ENCODE measurements at places on chromosomes 1 and 21. TPM values are rescaled to one million over a fixed set of nuclear protein-coding genes. Genes with fewer than 3 reads are reported as not detected.

The RPAP2 gene
- total RNA-seq = 2.3 TPM

The A3GALT2 gene
- not detected for total RNA-seq

GRCh38 chr1:119674835-119675289 is 26.8 kb upstream of the ZNF697 start:
- no peak for DNase-seq

DNA sequence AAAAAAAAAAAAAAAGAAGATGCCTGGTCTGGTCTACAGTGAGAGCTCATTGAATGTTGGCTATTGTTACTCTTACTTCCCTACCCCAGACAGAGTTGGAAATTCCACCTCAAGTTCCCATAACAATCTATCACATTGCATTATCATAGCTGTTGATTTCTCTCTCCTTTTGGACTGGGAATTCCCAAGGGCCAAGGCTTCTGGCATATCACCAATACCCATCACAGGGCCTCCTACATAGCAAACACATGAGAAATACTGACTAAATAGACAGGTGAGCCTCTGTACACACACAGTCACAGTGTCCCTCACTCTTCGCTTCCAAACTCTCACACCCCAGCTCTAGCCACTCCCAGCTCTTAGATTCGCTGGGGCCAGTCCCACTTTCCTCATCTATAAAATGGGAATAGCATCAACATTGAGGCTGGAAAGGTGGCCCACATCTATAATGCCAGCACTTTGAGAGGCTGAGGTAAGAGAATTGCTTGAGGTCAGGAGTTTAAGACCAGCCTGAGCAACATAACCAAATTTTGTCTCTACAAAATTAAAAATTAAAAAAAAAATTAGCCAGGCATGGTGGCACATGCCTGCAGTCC is 6.4 kb downstream of the PTAFR start:
- DNase-seq = peak; percentile 19

DNA sequence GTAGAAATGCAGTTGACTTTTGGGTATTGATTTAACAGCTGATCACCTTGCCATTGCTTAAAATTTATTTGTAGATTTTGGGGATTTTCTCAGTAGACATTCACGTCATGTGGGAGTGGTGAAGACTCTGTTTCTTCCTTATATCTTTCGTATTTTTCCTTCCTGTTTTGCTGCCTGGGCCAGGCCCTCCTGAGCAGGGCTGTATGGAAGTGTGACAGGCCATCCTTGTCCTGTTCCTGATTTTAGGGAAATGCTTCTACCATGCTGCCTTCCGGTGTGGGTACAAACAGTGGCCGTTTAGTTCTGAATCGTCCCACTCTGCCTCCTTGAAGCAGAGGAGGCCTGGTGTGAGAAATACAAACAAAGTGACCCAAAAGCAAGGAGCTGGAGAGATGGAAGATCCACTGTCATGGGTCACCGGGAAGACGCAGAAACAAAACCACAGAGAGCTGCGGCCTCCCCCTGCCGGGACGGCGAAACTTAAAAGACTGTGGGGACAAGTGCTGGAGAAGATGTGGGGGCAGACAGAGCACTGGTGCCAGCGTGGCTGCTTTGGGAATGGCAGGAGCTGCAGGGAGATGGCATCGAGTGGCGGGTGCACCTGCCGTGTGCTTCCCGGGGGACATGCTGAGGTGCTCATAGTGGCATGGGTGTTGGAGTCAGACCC is 7.6 kb downstream of the AGPAT3 start:
- no peak for DNase-seq

- DNase-seq = peak; percentile 81
These were observed 35.0 kb upstream of the JAK1 start for GRCh38 chr1:65001231-65001792.

GRCh38 chr1:1764876-1765470 is 13.3 kb downstream of the NADK start:
- DNase-seq = no peak

The BCL2L15 gene
- 0.13 TPM for total RNA-seq

The C1orf52 gene
- total RNA-seq = 16.2 TPM

DNA sequence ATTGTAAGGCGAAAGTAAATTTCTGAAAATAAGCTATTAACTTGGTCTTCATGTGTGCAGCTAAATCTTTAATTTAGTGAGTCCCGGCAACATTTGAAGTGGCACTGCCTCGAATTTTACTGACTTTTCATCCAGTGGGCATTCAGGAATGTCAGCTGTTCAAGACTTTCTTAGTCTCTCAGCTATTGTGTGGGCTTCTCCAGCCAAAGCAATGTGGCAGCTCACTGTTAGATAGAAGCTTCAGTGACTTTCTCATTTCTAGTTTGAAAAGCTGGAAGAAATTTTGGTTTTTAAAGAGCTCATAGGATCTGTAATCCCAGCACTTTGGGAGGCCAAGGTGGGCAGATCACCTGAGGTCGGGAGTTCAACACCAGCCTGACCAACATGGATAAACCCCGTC is 44.3 kb upstream of the FAM89A start:
- DNase-seq = no peak

- peak; percentile 86 for DNase-seq
These were observed 157.4 kb downstream of the TNFSF18 start for GRCh38 chr1:172893146-172893841.

DNA sequence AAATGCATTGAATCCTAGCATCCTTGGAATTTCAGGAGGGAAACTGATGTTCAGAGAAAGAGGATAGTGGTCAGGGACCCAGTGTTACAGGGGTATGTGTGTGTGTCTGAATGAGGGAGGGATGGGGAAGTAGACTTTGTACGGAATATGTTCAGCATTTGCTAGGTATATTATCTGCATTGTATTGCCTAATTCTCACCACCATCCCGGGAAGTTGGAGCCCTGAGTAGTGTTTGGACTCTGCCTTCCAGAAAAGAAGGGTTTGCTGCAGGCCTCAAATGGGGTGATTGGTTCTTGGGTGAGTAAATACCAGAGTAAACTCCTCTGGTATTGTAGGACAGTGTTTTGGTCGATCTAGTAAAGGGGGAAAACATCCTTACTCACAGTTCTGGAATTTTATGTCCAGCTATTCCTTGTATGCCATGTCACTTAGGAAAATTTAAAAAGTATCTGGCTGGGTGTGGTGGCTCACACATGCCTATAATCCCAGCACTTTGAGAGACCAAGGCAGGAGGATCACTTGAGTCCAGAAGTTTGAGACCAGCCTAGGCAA is 7.1 kb upstream of the ZNF496 start:
- DNase-seq = no peak

The FNBP1L gene
- 37.0 TPM for total RNA-seq

DNA sequence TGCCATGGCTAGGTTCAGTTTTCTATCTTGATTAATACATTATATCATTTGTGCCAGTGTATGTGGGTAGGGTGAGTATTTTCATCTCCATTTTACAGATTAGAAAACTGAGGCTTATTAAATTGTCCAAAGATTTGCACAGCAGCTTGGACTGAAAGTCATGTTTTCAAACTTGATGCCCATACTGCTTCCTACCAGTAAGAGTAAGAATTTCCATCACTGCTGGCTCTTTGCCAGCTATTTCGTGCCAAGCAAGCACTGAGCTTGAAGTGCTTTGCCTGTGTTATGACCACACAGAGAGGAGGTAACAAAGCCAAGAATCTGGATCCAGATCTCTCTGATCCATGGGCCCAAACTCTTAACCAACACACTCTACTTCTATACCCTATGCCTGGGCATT is 295.0 kb downstream of the VAV3 start:
- peak; percentile 80 for DNase-seq

DNA sequence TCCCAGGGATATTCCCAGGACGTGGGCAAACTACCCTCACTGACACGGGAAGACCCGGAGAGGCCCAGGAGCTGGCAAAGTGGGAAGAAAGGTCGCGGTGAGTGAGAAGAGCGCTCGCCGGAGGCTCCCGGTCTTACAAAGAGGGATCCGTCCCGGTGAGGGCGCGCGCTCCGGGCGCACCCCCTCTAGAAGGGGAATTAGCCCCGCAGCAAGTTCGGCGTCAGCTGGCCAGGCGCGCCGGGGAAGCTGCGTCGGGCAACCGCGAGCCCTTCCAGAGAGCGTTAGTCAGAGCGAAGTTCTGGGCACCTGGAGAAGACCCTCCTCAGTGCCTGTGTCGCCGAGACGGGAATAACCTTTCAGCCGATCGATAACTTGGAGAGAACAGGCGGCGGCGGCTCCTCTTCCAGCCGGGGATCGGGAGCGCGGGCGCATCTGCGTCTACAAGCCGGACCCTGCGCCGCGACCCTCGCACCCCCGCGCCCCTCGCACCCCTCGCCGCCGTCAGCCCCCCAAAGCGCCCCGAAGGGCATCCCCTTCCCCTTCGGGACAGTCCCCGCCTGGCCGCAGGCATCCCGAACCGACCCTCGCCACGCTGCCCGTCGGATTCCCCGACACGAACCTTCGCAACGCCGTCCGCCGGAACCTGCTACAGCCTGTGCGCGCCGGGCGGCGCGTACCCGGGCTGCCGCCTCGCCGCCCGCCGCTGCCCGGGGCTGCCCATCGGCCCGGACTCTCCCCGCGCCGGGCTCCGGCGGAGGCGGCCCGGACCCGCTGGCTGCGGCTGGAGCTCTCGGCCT is 485 bp downstream of the SIPA1L2 start:
- peak; percentile 30 for DNase-seq

- DNase-seq = no peak
These were observed 112.6 kb downstream of the EIF4G3 start for GRCh38 chr1:21064057-21064456.
